CMK (cell line): ENCODE measurements at places on chromosomes 11 and 22.
A peak's percentile ranks its signal among the peaks of the same experiment; 100 is the strongest.

GRCh38 chr11:62593434-62594044, 2.2 kb upstream of the TUT1 start:
- DNase-seq, result no peak

- no peak for DNase-seq
These were observed 45.1 kb downstream of the CEP57 start for GRCh38 chr11:95835351-95835750.

- no peak for DNase-seq
These were observed 35.5 kb upstream of the MOB2 start for GRCh38 chr11:1522081-1522424.

- DNase-seq, result no peak
These were observed 93.8 kb downstream of the BCR start for GRCh38 chr22:23274146-23274526.

DNA sequence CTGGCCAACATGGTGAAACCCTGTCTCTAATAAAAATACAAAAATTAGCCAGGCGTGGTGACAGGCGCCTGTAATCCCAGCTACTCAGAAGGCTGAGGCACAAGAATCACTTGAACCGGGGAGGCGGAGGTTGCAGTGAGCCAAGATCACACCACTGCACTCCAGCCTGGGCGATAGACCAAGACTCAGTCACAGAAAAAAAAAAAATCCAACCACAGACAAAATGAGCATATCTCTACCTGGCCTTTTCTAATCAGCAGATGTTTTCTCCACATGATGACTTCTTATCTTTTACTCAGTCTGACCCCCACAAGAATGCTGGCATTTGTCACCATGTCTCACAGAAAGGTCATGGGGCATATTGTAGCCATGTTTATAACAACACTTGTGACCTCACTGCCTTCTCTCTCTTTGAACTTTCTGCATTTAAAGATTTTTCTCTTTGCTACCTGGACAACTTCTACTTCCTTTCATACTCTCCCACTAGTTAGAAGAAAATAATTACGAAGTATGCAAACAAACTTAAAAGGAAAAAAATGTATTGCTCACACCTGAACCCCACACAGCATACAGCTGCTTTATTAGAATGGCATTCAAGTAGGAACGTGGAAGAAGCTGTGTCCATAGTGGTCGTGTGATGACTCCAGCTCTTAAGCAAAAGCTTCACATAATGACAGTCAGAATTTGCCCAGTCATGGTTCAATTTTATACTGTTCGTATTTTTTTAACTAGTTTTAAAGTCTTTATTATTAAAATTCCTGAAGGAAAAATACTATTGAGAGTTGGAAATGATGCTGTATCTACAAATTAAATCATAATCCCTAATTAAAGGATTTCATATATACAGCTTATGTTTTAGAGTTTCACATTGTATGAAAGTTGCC, 65.4 kb downstream of the ZC3H12C start:
- DNase-seq, result no peak

- no peak for DNase-seq
These were observed 902.9 kb downstream of the DLG2 start for GRCh38 chr11:84724256-84724655.

DNA sequence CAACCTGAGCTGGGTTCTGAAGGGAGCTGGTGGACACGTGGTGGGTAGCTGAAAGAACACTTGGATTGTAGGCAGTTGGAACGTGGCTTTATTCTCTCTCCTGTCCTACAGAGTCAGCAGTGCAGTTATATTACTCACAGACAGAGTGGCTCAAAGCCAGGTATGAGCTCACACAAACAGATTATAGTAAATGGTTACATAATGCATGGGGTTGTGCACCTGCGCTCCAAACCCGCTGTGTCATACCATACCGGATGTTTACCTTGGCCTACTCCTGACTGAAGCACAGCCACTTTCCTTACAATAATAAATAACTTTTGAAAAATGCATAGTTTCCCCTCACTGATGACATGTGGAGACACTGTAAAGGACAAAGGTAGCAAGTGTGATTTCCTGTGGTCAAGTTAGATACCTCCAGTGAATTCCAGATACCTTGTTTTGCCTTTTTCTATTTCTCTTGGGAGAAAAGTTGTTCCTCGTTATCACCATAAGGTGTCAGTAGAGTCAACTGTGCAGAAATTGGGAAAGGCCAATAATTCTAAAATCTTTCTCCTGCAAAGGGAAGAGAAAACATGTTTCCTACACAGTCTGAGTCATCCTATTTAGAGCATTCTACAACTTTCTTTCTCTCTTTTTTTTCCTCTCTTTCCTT, 13.5 kb downstream of the MS4A6A start:
- DNase-seq, result no peak

- DNase-seq, result no peak
These were observed 13.1 kb downstream of the TSPAN4 start for GRCh38 chr11:855796-856195.

- DNase-seq, result no peak
These were observed 1.7 kb downstream of the TTLL8 start for GRCh38 chr22:50056214-50056972.

GRCh38 chr11:88345408-88345807, 7.9 kb upstream of the CTSC start:
- peak; percentile 37 for DNase-seq

GRCh38 chr11:47354913-47355282, 2.4 kb upstream of the MYBPC3 start:
- DNase-seq, result no peak

DNA sequence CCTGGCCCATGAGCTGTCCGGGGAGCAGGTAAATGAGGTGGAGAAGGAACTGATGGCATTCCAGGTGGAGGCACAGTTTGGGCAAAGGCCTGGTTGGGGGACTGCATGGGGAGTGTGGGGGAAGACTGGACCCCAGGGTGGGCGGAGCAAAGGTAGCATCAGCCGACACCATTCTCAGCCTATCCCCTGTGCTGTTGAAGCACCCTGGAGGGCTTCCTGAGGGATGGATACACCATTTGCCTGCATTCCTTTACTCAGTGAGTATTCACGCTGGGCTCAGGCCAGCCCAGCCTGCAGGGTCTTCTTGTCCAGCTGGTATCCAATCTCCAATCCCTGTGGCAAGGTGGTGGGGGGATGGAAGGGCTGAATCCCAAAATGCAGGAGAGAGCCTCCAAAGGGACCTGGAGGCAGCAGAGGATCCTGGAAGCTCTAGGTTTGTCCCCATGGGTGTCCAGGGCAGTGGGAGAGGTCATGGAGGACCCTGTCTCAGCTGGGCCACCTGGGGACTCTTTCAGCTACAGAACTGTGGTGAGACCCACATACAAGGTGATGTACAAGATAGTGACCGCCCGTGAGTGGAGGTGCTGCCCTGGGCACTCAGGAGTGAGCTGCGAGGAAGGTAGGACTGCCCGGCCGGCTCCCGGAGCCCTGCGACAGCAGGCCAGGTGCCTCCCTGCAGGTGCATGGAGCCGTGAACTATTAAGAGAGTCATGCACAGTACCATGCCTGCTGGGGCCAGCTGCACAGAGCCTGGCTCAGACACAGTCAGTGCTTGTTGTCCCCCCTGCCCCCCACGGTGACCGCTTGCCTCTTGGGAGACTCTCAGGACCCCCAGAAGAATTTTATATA, 9.5 kb downstream of the EMID1 start:
- no peak for DNase-seq

DNA sequence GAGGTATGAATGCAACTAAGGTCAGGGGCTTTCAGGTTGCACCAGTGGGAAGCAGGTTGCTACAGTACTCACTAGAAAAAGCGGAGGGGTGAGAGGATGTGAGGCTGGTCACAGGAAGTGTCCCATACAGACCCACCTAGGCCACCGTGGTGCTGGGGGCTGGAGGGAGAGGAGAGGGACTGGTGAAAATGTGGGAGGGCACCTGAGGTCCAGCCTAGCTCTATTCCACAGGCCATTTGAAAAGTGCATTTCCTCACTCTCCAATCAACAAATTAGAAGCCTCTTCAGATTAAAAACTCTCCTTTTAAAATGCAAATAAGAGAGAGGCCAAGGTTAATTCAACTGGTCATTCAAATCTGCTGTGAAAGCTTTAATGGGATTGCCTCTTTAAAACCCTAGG, 38.6 kb upstream of the NCAM1 start:
- no peak for DNase-seq

- no peak for DNase-seq
These were observed 29.9 kb upstream of the JAM3 start for GRCh38 chr11:134038897-134039470.

DNA sequence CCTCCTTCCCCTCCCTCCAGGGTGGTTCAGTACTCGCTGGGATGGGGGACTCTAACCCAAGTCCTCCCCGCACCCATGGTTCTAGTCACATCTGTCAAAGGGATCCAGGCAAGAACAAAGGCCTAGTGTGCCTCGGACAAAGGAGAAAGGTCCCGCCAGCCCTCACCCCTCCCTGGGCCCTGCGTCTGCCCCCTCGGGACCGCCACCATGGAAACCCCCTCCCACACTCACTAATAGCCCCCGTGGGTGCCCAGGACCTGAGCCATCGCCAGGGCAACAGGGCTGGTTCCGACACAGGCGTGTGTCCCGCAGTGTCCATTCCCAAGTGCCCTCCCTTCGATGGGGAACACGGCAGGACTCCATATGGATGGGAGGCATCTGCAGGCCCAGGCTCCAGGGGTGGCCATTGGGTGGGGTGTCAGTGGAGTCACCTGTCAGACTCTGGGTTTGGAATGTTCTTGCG, 5.1 kb upstream of the CARNS1 start:
- no peak for DNase-seq

GRCh38 chr11:111918390-111919256, at the start of gene C11orf52:
Gene C11orf52 (plus strand): TSS chr11:111918913. CDS start chr11:111918973, 60 bp downstream.
- DNase-seq, result no peak

DNA sequence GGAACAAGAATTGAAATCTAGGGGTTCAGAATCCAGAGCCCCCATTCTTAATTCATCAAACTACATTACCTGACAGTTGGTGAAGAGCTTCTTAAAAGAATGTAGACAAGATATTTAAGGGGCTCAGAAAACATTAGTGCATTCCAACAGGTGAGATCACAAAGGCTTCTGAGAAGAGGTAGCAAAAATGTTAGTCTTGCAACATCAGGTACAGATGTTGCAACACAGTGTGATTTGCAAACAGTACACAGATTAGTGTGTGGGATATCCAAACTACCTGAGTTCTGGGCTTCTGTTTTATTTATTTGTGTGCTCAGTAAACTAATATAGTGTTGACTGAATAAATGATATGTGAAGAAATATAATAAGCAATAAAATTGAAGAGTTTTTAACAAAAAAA, 11.8 kb downstream of the CASP4 start:
- no peak for DNase-seq

DNA sequence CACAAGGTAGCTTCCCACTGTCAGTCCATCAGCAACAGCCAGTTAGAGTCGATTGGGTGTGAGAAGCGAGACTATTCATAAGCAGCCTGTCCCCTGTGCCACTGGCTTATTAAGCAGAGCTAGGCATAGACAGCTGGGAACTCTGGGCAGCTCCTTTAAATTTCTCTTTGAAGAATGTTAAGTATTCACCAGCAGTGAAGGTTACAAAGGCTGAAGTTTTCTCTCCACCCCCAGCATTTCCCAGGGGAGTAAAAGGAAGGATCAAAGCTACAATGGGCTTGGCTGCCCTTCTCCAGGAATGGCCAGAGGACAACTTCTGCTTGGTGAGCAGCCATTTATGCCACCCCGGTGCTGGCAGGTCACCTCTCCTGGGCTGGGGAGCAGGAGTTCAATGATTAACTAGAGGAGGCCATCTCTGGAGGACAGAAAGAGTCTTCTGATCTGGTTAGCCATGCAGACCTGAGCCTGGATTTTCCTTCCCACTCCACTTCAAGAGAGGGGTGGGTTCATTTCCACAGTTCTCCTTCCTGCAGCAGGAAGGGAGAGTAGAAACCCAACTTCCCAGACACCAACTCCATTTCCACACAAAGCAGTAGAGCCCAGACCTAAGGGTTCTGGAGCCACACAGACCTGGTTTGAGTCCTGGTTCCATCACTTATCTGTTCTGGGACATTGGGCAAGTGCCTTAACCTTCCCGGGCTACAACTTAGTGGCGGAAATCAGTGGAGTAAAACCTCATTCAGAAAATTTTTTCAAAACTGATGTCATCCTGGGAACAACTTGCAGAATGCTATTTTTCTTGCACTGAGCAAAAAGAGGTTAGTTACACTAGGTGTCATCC, 22.6 kb downstream of the POU2AF3 start:
- DNase-seq, result no peak

DNA sequence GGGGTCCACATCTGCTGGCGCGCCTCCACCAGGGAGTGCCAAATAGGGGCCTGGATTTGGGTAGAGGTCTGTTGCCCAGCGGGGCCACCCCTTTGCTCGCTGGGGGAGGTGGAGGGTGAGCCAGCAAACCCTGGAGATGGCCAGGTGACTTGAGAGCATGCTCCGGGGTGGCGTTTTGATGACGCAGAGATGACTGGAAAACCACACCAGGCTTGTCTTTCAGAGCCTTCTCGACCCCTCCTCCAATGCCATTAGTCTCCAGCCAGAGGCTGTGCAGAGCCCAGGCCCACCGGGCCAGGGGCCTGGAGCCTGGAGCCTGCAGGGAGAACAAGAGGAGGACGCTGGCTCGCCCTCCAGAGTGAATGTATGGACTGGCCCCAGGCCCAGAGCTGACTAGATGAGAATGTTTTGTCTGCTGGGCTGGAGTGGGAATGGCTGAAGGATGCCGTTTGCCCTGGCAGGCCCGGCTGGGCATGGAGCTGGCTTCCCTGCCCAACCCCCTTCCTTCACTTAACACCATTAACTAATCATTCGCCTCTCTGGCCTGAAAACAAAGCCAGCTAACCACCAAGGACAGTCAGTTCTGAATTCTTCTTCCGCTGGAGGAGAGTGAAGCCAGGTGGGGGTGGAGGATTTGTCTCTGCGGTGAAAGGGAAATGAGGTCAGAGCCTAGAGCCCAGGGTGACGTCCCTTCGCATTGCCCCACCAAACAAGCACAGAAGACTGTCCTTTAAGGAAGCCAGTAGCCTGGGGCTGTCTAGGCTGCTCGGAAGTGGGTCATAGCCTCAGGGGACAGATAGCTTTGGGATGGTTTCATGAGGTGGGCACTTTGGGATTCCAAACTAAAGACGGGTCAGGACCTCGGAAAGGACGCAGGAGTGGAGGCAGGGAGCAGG, 1.6 kb upstream of the MCAM start:
- DNase-seq, result no peak

DNA sequence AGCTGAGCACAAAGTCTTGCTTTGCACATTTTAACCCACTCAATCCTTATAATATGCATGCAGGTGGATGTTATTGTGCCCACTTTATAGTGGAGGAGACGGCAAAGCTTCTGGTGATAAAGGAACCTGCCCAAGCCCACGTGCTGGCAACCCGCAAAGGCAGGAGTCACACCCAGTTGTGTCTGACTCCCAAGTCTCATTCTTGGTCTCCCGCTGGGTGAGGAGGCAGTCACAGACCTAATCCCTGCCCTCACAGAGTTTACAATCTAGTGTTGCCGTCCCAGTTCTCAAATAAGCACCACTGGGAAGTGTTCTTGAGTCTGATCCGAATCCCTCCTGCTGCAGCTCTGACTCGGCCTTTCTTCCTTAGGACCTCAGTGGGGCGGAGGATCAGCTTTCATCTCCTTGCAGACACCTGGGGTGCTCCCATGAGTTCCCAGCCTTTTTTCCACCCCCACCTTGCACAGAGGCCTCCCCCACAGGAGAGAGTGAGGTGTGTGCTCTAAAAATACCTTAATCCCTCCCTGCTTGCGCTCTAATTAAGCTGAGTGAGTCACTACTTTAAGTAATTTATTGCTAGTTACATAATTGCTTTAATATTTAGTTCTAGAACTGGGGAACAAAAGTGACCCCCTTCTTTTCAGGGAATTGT, 15.1 kb downstream of the PDE2A start:
- no peak for DNase-seq

- no peak for DNase-seq
These were observed 52.1 kb downstream of the GDPD4 start for GRCh38 chr11:77249427-77249826.

GRCh38 chr11:108669286-108669685, 4.4 kb downstream of the DDX10 start:
- no peak for DNase-seq
